ENCODE measurements at places on chromosomes 1 and 21.

DNA sequence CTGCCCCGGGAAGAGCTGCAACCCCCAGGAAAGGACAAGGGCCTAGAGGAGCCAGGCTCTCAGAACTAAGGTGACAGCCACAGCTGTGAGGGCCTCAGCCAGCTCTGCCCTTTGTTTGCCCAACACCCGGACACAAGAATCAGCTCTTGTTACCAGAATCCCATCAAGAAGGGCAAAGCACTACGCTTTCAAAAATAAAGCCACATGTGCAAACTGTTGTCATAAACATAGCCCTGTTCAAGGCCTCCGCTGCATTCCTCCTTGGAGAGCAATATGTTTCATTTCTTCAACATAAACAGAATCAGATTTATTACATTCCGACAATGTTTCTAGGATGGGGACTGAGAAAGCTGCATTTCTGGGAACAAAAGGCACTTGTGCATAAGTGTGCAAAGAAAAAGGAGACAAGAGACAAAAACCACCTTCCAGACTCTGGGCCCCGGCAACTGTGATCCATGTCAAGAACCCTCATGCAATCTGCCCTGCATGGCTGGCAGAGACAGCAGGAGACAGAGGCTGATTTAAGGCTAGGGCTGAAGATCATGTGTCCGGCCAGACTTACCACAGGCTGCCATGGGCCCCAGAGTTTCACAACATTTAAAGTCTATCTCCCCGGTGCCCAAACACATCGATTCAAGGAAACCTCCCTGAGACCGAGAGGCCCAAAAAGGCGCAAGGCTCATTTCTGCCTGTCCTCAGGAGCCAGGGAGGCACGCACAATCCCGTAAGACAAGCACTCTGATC, 71.0 kb downstream of the SSBP3 start:
- DNase-seq = peak; percentile 70

DNA sequence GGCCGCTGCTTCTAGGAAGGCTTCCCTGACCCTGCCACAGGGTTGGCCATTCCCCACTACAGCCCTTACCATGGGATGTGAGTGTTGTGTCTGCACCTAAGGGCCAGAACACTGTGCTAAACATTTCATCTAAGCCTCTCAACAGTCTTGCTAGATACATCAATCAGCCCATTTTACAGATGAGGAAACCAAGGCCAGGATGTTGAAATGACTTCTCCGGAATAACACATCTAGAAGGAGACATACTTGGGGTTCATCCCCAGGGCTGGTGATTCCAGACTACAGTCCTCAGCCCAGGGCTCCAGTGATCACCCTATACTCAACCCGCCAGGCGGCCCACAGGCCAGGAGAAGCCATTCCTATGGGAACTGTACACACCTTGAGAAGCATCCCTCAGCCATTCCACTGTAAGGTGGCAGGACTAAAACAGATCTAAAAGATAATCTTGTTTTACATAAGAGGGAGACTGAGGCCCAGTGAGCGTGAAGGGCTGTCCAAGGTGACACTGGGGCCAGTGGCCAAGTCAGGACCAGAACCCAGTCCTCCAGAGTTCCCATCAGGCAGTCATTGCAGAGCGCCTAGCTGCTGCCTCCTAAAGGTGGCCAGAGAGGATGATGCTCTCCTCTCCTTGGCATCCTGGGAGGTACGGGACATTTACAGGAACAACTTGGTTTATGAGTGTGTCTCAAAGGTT, 119.5 kb downstream of the GLIS1 start:
- DNase-seq = no peak

GRCh38 chr1:36847761-36848160, 186.6 kb downstream of the GRIK3 start:
- no peak for DNase-seq

DNA sequence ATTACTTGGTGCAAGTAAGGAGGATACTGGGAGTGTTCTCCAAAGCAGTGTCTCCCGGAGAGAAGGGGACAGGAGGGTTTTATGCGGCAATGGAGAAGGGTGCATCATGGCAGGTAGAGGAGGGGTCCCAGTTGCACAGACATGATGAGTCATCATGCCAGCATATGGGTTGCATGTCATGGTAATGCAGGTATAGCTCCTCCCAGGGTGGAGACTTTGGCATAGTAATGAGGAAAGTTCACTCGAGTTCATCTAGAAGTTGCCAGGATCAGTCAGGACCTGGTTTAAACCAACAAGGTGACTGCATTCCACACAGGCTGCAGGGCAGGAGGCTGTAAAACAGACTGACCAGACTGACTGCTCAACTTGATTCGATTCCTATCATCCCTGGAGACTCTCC, 355.7 kb upstream of the DUSP10 start:
- DNase-seq = no peak

DNA sequence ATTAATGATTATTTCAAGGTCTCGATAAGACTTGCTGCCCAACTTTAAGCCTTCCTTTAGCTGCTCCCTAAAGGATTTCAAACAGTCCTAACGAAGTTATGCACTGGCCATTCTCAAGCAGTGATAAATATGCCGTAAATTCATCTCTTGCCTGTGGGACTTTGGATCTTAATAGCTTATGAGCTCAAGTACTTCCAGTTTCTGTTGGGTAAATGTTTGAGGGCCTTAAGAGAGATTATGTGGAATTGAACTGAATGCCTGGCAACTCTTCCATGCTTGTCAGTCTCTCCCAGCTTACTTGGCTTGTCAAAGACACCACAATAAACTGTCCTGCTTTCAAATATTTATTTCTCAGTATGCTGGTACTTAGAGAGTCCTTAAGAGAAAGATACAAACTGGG, 3.5 kb upstream of the OR10J4 start:
- no peak for DNase-seq

DNA sequence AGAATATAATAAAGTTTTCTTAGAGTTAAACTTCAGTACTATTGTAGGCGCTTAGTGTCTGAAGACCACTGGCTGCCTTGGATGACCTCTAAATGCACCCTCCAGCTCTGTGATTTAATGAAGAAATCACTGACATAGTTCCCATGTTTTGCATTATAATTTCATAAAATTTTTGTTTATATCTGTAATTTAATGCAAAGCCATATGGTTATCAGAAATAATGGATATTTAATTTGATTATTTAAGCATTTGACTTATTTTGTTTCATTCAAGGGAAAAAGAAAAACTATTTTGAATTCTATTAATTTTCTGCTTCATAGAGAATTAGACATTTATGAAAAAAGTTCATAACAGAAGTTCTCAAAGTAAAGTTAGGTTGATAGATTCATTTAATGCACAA, 18.6 kb downstream of the CRB1 start:
- DNase-seq = no peak

GRCh38 chr1:110707232-110707631, 32.5 kb upstream of the KCNA3 start:
- DNase-seq = no peak
